Stimulated activated CD4-positive, alpha-beta T cell treated with anti-CD3 and anti-CD28 coated beads, Interleukin-4, amount 100 ng/mL, for 24 hours (primary cell): ENCODE measurements at places on chromosomes 13 and 19.

GRCh38 chr13:23744315-23744714 is 144.9 kb downstream of the MIPEP start:
- no peak for DNase-seq

DNA sequence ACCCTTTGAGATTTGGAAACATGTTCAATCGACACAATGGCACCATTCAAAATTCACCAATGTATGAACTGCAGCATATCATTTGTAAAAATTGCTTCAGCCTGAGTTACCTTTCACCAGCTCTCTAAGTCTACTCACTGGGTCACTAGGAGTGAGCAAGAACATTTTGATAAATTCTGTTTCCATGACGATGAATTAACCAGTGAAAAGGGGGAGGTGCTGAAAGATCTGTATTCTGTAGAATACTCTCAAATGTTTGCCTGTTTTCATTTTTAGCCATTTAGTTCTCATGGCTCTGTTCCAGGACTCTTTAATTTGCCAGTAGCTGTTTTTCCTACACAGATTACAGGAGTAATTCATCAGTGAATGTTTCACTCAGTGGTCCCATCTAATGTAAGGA is 883.4 kb downstream of the DIAPH3 start:
- DNase-seq: no peak

- DNase-seq: no peak
Measured at GRCh38 chr13:75961911-75962310, 325.8 kb downstream of the LMO7 start.

DNA sequence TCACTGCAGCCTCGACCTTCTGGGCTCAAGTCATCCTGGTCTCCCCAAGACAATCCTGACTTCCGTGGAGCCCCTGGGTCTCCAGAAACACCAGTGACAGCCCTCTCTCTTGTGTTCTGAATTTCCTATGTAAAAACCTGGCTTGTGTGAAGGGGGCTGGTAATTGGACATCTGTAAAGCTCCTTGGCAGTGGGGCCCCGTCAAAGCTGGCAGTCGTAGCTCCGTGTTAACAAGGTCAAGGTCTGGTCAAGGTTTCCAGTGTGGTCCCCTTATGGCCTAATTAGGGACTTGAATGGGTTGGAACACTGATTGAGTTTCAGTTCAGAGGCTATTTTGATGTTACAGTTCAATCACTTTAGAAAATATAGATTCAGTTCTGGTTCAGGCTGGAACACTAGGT is 32.8 kb upstream of the NDUFS7 start:
- DNase-seq: no peak

- DNase-seq: peak; percentile 68
Measured at GRCh38 chr13:73715114-73715910, 418.9 kb downstream of the KLF12 start.
